NCI-H1694 (cell line): ENCODE measurements at places on chromosomes 3 and 15.

DNA sequence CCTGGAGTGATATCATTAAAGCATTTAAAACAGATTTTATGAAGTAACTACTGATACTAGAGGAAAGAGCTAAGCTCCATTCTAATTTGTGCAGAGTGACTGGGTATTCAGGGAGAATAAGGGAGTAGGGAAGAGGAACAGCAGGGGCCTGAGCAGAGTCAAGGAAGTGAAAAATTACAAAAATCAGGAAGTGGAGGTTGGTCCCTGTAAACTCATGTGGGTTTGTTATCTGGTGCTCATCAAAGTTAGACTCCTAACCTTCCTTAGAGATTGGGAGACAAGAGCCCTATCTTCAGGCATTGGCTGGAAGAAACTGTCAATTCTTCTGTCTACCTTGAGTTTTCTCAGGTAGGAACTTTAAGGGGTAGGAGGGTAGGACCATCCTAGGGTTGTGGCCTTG, 82.5 kb downstream of the NEK11 start:
- DNase-seq = no peak

- no peak for DNase-seq
Observed at GRCh38 chr3:49462222-49462621, 7.8 kb upstream of the DAG1 start.

DNA sequence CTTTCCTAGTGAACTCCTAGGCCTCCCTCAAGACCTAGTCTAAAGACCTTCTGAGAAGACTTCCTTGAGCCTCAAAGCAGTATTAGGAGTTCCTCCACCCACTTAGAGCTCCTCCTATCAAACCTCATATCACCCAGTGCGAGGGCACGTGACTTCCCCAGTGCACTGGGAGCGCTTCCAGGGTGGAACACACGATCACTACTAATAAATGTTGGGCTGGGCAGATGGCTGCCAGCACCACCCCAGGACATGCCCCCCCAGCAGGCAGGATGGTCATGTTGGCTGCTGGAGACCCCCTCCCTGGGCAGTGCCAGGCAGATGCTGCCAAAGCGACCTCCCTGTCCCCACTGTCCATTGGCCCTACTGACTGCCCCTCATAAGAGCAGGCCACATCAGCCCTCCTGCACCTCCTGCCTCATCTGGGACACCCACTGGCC, 8.5 kb upstream of the PLXND1 start:
- DNase-seq = no peak

- DNase-seq = no peak
Observed at GRCh38 chr3:14425581-14426304, 23.3 kb downstream of the SLC6A6 start.

DNA sequence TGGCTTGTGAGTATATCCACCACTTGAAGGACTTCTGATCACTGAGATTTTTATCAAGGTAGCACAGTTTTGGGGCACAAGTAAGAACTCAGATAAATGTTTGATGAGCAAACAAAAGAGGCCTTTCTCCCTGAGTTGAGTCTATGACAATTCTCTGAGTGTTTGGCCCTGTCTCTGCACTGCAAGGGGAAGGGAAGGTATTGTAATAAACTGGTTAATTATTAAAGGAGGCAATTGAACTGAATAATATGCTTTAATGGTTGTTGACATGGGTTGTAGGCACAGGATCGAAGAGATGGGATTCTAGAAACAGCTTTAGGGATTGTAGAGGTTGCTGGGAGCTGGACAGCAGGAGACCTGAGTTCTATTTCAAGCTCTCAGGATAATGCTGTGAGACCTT, 95.0 kb upstream of the MRPL3 start:
- DNase-seq = no peak

DNA sequence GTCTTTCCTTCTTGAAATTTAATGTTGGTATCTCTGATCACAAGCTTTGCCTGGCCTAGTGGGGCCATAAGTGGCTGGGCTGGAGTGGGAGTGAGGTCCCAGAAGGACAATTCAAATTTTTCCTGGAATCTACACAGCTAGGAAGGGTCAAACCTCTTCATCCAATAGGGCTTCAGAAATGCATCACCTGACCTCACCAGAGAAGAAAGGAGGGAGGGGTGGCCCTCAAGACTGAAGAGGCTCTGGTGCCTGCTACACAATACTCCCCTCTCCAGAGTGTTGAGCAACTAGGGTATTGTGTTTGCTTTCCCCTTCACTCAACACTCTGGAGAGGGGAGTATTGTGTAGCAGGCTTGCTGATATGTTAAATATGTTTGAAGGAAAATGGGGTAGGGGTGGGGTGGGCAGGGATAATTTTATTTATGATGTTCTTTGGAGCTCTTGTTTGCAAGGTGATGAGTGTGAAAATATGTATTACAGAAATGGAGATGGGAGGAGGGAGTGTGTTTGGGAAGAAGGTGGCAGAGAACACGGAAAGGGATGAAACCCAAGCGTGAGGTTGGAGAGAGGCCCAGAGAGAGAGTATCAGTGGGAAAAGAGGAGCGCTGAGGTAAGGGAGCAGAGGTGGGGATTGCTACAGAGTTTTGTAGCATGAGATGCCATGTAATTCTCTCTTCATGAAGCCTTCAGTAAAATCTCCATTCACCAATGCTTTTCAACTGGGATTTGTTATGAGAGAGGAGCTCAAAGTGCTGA, 5.7 kb upstream of the KLHL24 start:
- DNase-seq = no peak

GRCh38 chr15:25972141-25972675, 109.1 kb upstream of the ATP10A start:
- no peak for DNase-seq

DNA sequence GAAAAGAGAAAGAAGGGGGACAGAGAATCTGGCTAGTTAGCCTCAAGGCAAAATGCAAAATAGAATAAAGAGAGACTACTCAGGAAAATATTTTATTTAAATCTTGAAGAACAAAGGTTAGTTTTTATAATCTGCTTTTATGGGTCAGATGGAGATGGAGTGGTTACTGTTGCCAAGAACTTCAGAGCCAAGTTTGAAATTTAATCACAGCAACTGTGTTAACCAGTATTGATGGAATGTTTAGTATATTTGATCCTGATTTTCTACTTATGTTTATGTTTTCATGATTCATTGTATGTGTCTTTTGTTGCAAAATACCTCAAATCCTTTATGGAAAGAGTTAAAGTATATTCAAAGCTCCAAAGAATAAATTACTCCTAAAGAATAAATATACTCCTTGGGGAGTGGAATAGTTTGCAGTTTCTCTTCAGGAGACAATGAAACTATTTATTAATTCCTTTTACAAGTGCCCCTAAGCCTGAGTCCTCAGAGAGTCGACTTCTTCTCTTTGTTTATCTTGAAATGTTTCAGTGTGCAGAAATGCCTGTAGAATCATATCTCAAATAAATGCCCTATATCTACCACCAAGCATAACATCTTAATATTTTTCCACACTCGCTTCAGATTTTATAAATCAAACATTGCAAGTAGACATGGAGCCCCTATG, 60.9 kb upstream of the THSD4 start:
- no peak for DNase-seq

DNA sequence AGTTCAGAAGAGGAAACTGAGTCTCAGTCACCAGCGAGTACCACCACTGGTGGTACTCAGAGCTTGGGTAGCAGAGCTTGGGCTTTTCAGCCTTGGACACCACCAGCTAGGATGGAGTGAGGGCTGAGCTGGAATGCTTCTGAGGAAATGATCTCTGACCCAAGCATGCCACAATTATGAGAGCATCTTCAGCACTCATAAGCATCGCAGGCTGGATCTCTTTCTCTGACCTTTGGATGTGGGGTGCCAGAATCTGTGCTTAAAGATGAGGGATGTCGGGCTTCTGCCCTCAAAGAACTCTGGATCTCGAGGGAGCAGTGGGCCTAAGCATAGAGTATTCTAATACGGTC, 36.4 kb downstream of the ZNF710 start:
- DNase-seq = no peak

GRCh38 chr3:158532099-158532734, 38.8 kb upstream of the MLF1 start:
- DNase-seq = peak; percentile 28

DNA sequence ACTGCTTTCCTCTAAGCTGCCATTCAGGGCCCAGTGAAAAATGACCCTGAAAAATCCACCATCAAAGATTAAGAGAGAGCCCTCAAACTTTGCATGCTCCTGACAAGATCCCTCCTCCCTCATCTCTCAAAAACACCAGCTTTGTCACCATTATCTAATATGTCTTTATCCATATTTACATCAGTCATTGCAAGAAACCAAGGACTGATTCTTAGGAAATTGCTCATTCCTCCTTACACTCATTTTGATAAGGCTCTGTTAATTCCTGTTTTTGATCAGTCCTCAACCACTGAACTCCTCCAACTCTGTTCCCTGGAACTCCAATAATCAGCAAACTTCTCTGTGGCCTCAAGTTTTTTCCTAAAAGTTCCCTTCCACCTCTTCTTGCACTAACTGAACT, 51.8 kb downstream of the CD200 start:
- no peak for DNase-seq

- no peak for DNase-seq
Observed at GRCh38 chr15:63827113-63827512, 6.6 kb downstream of the HERC1 start.

DNA sequence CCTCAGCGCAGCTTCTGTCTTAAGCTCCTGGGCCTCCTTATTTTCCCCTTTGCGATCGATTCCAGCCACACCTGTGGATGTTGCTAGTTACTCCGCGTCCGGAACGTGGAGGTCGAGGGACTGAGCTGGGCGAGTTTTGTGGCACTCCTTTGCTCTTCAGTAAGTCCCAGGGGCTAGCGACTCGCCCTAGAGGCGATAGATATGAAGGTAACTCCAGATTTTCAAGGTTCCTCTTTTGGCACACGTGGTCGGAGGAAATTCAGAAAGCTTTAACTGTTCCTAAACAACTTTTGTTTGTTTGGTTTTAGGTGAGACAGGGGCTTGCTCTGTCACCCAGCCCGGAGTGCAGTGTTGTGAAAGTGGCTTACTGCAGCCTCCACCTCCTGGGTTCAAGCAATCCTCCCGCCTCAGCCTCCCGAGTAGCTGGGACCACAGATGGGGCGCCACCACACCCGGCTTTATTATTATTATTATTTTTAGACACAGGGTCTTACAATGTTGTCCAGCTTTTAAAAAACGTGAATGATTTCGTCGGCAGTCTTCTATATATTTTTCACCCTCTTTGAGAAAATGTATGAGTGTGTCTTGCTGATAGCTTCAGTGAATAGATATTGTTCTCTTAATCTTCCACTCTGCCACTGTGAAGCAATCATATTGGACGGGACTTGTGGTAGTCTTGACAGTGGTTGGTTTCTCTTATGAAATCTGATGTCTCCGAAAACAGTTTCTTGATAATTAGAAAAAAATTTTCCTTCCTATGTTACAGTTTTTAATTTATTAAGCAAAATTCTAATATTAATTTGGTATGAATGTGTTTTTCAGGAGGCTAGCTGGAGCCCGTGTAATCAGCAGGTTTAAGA, 785 bp downstream of the MFSD1 start:
- DNase-seq = no peak

DNA sequence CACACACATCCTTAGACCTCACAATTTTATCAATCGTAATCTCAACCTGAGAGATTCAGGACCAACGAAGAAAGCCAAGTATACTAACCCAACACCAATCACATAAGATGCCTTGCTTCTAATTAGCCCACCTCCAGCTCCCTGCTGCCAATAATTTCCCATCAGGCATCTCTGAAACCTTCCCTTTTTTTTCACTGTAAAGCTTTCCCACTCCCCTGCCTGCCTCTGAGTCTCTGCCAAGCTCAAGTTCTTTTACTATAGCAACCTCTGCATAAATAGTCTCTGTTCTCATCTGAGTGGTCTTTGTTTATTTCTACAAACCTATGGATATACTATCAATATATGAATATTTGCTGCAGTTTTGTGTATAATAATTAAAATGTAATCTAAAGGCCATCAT, 86.5 kb downstream of the PIK3CB start:
- peak; percentile 38 for DNase-seq

DNA sequence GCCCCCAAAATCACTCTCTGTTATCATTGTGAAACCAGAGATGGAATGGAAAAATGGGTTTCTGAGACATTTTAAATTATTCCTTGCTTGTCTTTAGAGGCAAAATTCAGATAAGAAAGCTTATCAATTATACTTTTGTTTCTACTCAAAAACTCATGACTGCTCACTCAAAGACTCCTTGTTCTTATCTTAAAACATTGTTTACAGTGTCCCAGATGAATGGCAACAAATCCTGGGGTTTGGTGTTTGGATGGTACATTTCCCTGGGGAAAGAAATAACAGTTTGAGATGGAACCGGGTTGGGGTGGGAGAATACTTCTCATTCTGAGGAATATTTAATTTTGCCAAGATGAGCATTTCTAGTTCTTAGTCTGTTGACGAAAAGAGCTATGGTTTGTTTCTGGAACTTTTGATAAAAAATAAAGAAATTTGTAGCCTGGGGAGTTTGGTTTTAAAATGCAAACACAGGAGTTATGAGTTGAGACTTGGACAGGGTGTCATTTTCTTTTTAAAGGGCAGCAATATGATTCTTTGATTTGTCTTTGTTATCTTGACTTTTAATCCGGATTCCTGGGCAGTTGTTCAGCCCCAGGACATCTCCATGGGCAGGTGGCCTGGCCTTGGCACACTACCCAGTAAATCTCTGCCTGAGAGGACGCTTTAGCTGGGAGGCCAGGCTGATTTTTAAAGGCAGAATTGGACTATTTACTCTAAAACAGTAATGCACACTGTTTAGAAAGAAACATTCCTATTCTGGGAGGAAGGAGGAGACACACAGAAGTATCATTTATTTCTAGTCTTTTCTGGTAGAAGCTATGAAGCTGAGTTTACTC, 32.4 kb downstream of the BTD start:
- no peak for DNase-seq

DNA sequence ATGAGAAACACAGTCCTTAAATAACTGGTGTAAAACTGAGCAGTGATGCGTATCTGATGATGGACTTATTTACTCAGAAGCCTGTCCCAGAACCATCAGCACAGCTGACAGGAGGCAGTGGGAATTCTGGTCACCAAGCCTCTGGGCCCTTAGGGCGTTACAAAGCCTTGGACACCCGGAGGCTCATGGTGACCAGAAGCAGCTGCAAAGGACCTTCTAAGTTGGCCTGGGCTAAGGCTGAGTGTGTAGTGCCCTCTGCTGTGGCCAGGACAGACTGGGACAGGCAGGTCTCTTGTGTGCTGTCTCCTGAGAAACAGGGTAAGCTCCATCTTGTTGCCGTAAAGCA, 168.9 kb downstream of the ATP10A start:
- DNase-seq = no peak

DNA sequence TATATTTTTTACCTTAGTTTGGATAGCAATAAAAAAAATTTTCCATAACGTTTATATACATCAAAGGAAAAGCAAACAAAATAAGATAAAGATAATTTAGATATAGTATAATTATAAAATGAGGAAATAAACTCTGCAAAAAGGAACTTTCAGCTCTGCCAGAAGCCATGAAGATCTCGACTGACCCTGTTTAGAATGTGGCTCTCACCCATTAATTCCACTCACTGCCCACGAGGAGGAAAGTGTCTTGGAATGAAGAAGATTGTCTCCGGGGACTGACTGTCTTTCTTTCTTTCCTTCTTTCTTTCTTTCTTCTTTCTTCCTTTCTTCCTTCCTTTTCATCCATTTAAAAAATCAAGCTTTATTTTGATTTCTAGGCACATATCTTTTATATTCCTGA, 20.1 kb upstream of the PRR20G start:
- DNase-seq = no peak
